LoVo (cell line): ENCODE measurements at places on chromosomes 5 and 9.

GRCh38 chr5:179343021-179343718, 2.1 kb downstream of the ADAMTS2 start:
- no peak for DNase-seq

GRCh38 chr5:35788724-35789123, 68.0 kb upstream of the IL7R start:
- DNase-seq: no peak

GRCh38 chr9:14236591-14236990, 77.3 kb downstream of the NFIB start:
- DNase-seq: no peak

DNA sequence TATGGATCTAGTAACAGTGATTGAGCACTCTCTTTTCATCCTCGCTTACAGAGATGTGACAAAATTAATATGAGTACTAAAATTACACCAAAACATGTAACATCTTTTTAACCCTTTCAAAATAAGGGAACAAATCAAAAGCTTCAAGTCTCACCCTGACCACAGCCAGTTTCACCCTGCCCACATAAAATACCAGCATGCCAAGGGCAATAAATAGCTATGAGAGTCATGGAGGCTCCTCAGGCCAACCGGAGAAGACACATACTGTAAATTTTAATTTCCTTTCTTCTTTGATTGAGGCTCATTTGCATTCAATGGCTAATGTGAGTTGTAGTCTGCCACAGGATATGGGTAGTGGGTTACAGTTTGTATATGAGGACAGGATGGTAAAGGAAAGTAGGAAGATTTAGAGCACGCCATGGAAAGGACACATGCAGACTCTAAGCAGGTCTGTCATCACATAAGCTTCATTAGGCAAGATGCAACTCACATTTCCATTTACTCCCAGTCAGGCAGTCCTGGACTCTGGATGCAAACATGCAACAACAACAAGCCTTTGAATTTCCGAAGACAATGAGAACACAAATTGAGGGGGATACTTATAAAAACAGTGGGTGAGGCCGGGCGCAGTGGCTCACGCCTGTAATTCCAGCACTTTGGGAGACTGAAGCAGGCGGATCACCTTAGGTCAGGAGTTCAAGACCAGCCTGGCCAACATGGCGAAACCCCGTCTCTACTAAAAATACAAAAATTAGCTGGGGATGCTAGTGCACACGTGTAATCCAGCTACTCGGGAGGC, 11.3 kb downstream of the IL4 start:
- no peak for DNase-seq

DNA sequence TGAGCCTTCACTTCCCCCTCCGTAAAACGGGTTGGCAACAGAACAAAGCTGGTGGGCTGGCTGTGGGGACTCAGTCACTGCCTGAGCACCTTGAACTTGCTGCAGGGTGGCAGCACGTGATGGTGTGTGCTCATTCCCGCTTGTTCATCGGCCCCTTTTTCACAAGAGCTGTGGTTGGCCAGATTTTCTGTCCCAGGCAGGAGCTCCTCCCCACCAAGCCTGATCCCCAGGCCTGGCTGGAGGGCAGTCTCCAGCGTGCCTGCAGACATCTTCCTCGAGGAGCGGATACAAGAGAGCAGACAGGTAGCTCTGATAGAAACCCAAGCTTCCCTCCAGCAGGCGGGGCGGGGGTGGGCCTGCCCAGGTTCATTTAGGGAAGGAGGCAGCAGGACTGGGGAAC, 61.9 kb upstream of the ORM1 start:
- no peak for DNase-seq

GRCh38 chr9:6884990-6885389, 127.2 kb downstream of the KDM4C start:
- no peak for DNase-seq

- DNase-seq: no peak
These were observed 10.6 kb upstream of the NR3C1 start for GRCh38 chr5:143413958-143414669.

- DNase-seq: no peak
These were observed 11.1 kb downstream of the PTGES2 start for GRCh38 chr9:128116104-128117083.

DNA sequence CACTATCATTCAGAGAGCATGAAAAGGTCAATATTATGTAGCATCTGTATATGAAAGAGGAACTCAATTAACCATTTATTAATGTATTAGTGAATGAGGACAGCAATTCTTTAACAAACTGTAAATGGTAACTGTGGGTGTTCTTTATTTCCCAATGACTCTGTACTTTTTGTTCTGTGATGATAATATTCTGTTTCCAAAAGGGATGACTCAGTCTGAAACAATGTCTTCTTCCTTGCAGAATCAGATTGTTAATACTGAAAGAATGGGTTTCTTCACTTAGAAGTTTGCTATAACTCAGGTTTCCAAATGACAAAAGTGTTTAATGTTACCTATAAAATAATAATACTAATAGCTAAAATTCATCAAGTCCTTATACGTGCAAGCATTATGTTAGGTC, 1518.7 kb upstream of the WWC1 start:
- no peak for DNase-seq

GRCh38 chr9:104858271-104858670, 69.7 kb downstream of the ABCA1 start:
- DNase-seq: no peak

- no peak for DNase-seq
These were observed 224.7 kb downstream of the NFIB start for GRCh38 chr9:14089051-14089803.

- no peak for DNase-seq
These were observed 13.0 kb downstream of the RXRA start for GRCh38 chr9:134339183-134339806.

GRCh38 chr9:71607461-71607881, 160.8 kb downstream of the CEMIP2 start:
- DNase-seq: no peak

- no peak for DNase-seq
These were observed 58.3 kb upstream of the CPEB4 start for GRCh38 chr5:173829826-173830225.

- no peak for DNase-seq
These were observed 69.4 kb downstream of the LMNB1 start for GRCh38 chr5:126846344-126846743.

DNA sequence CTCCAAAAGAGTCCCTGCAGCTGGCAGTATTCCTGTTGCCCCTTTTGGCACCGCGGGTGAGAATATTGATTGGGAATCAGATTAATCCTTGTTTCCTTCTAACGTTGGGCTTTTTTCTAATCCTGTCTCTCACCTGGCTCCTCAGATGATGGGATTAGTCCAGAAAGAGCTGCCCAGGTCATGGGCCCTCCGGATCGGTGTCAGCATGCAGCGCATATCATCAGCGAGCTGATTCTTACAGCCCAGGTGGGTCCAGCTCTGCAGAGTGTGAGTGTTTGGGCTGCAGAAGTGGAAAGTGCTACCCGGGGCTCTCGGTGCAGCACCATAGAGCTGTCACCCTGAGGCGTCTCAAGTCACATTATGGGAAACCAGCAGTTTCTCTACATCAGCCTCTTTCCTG, 40.9 kb upstream of the PRDM12 start:
- DNase-seq: no peak

- DNase-seq: no peak
These were observed 62.0 kb downstream of the PTPN3 start for GRCh38 chr9:109436071-109436470.

- no peak for DNase-seq
These were observed 538 bp upstream of the BDP1 start for GRCh38 chr5:71454913-71455312.

GRCh38 chr5:57215629-57216195, 41.9 kb downstream of the GPBP1 start:
- DNase-seq: no peak

DNA sequence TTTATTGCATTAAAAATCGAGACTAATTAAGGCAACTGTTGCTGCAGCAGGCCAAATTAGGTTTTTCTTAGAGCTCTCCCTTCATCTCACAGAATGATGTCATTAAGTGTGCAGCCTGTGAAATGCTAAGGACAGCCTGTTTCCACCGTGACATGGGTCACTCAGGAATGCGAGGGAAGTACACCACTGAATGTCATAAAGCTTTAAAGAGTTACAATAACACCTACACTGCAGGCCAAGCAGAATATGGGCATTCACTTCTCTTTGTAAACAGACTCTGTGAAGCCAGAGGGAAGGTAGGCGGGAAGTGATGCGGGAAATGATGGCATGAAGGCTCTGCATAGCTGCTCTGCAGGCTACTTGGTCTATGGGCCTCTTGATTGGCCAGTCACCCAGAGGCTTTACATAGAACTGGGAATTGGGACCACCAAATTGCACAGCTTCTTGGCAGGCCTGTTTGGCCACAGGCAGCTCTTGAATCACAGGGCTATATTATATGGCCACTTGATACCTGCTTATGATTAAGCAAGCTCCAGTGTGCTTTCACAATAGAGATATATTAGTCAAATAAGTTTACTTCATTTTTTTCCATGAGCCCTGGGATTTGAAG, 28.4 kb upstream of the AOPEP start:
- peak; percentile 18 for DNase-seq

DNA sequence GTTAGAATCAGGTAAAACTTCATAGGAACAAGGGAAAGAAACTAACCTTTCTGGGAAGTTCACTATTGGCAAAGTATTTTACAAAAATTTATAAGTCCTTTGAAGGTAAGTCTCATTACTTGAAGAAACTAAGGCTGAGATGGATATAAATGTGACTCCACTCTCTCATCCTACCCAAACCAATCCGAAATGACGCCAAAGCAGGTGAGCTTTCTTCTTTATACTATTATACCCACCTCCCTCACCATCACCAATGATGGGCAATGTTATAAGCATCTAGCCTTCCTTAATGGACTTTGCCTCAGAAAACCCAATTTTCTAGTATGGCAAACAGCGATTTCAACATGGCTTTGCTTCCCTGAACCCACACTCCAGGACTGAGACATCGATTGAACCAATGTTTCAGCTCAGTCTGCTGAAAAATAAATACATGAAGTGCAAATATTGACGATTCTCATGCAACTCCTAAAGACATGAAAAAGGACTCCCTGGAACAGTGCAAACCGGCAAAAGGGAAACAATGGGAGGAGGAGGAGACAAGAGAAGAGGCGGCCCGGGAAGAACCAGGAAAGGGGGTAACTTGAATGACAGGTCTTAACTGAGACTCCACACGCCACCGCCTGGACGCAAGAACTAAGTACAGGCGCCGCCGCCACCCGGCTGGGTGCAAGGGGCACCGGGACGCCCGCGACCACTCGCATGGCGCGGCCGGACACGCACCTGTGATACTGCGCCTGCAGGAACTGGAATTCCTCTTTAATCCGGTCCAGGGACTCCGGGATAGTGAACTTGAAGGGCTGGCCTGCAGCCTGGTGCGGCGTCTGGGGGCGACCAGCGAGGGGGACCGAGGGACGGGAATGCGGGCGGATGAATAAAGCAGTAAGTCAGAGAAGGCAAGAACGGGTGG, 2.5 kb downstream of the TLE1 start:
- DNase-seq: peak; percentile 77

DNA sequence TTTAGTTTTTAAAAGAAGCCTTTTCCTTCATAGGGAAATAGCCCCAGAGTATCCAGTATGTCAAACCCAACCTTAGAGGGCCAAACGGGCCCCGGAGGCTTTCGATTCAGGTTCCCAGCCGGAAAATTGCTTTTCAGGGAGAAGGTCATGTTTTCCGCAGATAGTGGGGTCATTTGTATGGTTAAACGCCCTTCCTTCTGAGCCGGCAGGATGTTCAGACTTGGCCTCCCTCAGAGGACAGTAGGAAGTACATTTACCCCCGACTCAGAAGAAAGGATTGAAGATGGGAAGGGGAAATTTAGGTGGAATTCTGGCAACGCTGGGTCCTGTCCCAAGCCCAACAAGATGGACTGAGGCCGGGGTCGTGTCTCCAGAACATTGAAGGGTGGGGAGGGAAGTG, 195.2 kb downstream of the AOPEP start:
- DNase-seq: no peak
